Activated CD4-positive, alpha-beta memory T cell treated with anti-CD3 and anti-CD28 coated beads for 36 hours (primary cell): ENCODE measurements at places on chromosomes 1 and 21. TPM values are rescaled to one million over a fixed set of nuclear protein-coding genes. Genes with fewer than 3 reads are reported as not detected.

Gene PBX1
- 0.17 TPM for total RNA-seq

Gene LRRC3
- 2.6 TPM for total RNA-seq

Gene KRTAP10-4
- not detected for total RNA-seq

Gene DYNLT5
- not detected for total RNA-seq

Gene XCL2
- total RNA-seq: 0.75 TPM

Gene NPR1
- total RNA-seq: 0.05 TPM

Gene OLFM3
- total RNA-seq: not detected

Gene SLAMF7
- total RNA-seq: 11.4 TPM

Gene GBP6
- total RNA-seq: 0.81 TPM

Gene TLCD4
- total RNA-seq: 0.15 TPM

Gene WDTC1
- 30.3 TPM for total RNA-seq

Gene PSRC1
- total RNA-seq: 16.3 TPM

Gene LCE2B
- not detected for total RNA-seq

Gene SPRR2A
- not detected for total RNA-seq

Gene RGS5
- total RNA-seq: 1.9 TPM

Gene SLAMF9
- not detected for total RNA-seq

Gene PAFAH2
- 5.9 TPM for total RNA-seq

Gene AMY1B
- not detected for total RNA-seq

Gene OLIG2
- not detected for total RNA-seq

Gene FOXD2
- 0.26 TPM for total RNA-seq

Gene SLC44A5
- total RNA-seq: 0.40 TPM

Gene KCNE2
- not detected for total RNA-seq

Gene AMPD1
- not detected for total RNA-seq

Gene LPAR3
- 0.83 TPM for total RNA-seq

Gene LYPD8
- not detected for total RNA-seq

Gene GNG4
- 1.8 TPM for total RNA-seq

Gene USF1
- 43.4 TPM for total RNA-seq

Gene ITLN1
- total RNA-seq: not detected

Gene PEX10
- 15.4 TPM for total RNA-seq

Gene CNIH3
- total RNA-seq: 0.63 TPM

Gene RGS18
- total RNA-seq: 0.19 TPM

Gene C8B
- not detected for total RNA-seq

Gene MAP3K7CL
- total RNA-seq: 4.8 TPM

Gene SLC22A15
- 0.69 TPM for total RNA-seq

Gene LAPTM5
- total RNA-seq: 190 TPM

Gene FH
- 89.1 TPM for total RNA-seq

Gene DMRTA2
- not detected for total RNA-seq

Gene CFHR2
- total RNA-seq: not detected

Gene SPATC1L
- 5.7 TPM for total RNA-seq

Gene FGR
- 0.24 TPM for total RNA-seq

Gene BRINP2
- total RNA-seq: not detected

Gene INSRR
- 0.05 TPM for total RNA-seq

Gene SERPINC1
- not detected for total RNA-seq

Gene C1QA
- total RNA-seq: not detected

Gene ZNF648
- total RNA-seq: not detected

Gene ALPL
- not detected for total RNA-seq
